ENCODE measurements at places on chromosomes 11 and 22. TPM values are rescaled to one million over a fixed set of nuclear protein-coding genes. Genes with fewer than 3 reads are reported as not detected.

DNA sequence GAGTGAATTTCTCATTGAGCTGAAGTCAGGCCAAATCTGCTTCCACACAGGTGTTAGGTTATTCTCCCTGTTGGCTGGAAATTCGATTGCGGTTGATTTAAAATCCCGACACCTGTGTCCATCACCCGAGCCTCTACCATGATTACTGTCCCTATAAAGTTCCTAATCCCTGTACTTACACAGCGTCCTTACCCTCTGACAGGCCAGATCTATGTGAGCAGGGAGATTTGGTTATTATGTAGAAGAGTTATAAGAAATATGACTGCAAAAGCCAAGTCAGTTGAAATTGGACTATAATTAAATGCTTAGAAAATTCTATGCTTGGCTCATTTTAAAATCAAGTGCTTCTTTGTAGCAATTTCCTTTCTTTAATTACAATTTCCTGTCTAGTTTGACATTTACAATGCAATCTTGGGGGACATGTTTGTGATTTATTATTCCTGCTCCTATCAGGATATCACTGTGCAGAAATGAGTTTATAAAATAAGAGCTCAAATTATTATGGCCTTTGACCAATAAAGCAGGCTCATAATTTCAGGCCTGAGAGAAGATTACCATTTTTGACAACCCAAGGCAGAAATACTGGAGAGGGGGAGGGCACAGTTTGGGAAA lies 32.5 kb upstream of the LMO1 start:
- no peak for DNase-seq

GRCh38 chr11:93118276-93118675 lies 79.5 kb downstream of the SLC36A4 start:
- DNase-seq = no peak

GRCh38 chr11:72354356-72355115 lies 79.8 kb downstream of the CLPB start:
- DNase-seq = no peak

- DNase-seq = no peak
Measured at GRCh38 chr11:112174789-112175598, at the start of gene BCO2. TSS of gene BCO2 (plus strand) at chr11:112175512. CDS start at chr11:112175602, 90 bp downstream.

GRCh38 chr11:117229411-117229810 lies 2.5 kb downstream of the PCSK7 start:
- DNase-seq = no peak

DNA sequence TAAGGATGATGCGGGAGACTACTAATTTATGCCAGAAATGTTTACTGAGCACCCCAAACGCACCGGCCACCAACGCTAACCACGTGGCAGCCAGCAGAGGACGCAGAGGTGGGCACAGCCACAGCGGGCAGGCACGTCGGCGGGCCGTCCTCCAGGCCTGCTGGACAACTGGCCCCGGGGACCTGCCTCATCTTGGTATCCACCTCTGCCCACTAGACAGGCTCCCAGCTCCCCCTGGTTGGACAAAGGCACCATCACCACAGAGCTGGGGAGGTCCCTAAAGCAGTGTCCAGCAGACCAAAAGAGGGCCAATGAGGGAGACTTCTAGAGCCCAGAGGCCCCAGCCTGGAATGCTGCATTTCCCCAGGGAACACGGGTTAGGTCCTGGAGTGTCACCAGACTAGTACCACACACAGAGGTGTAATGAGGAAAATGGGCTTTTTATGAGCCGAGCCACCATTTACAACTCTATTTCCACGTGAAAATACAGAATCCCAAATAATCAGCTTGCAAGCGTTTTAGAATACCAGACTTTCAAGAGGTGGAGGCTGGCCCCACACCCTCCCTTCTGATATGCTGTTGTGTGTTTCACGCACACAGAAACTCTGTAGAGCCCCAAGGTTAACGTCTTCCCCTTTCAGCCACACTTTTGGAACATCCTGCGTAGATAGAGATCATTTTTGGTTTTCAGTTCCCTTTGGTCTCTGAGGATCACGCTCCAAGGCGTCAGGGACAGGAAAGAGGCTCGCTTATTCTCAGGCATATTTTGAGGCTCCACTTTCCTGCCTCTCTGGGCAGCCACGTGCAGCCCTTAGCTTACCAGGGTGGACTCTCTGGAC lies 23.7 kb upstream of the BID start:
- DNase-seq = no peak

- no peak for DNase-seq
Measured at GRCh38 chr22:45208993-45209838, 31.5 kb downstream of the KIAA0930 start.

- DNase-seq = no peak
Measured at GRCh38 chr22:50548040-50548920, 2.6 kb downstream of the KLHDC7B start.

- DNase-seq = no peak
Measured at GRCh38 chr22:45993841-45994240, 16.9 kb upstream of the WNT7B start.

The MFRP gene
- total RNA-seq = not detected

The ACR gene
- total RNA-seq = 0.13 TPM
